ENCODE measurements at places on chromosomes 5 and 9.
A peak's percentile ranks its signal among the peaks of the same experiment; 100 is the strongest.

GRCh38 chr5:151214614-151215545, 9.0 kb downstream of the CCDC69 start:
- DNase-seq: no peak

DNA sequence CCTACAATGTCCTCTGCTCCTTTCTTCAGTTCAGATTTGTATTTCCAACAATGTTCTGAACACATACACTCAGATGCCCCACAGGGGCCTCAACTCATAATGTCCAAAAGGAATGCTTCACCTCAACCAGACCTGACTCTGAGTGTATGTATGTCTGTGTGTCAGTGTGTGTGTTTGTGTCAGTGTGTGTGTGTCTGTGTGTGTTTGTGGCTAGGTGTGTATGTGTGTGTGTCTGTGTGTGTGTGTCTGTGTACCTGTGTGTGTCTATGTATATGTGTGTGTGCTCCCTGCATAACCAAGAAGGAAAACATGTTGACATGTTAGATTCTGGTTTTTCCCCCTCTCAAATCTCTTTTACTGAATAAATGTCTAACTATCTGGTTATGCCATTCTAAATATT, 87.3 kb upstream of the PCSK1 start:
- no peak for DNase-seq

GRCh38 chr5:158755986-158756385, 343.7 kb downstream of the EBF1 start:
- DNase-seq: no peak

DNA sequence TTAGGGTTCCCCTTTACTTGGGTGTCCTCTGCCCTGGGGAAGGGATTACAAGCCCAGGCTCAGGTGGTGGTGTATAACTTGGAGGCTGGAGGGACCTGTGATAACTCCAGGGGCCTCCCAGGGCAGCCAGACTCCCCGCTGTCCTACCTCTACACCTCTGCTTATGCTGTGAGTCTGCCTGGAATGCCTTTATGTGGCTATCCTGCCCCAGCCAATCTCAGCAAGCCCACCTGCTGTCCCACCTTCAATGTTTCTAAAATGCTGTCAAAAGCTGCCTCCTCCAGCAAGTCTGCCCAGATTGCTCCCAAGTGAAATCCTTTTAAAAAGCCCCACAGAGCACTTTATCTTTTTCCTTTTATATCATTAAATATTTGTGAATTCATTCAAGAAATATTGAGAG, 39.3 kb downstream of the DAB2IP start:
- no peak for DNase-seq

- no peak for DNase-seq
These were observed 60.1 kb upstream of the TGFBR1 start for GRCh38 chr9:99044827-99045226.

DNA sequence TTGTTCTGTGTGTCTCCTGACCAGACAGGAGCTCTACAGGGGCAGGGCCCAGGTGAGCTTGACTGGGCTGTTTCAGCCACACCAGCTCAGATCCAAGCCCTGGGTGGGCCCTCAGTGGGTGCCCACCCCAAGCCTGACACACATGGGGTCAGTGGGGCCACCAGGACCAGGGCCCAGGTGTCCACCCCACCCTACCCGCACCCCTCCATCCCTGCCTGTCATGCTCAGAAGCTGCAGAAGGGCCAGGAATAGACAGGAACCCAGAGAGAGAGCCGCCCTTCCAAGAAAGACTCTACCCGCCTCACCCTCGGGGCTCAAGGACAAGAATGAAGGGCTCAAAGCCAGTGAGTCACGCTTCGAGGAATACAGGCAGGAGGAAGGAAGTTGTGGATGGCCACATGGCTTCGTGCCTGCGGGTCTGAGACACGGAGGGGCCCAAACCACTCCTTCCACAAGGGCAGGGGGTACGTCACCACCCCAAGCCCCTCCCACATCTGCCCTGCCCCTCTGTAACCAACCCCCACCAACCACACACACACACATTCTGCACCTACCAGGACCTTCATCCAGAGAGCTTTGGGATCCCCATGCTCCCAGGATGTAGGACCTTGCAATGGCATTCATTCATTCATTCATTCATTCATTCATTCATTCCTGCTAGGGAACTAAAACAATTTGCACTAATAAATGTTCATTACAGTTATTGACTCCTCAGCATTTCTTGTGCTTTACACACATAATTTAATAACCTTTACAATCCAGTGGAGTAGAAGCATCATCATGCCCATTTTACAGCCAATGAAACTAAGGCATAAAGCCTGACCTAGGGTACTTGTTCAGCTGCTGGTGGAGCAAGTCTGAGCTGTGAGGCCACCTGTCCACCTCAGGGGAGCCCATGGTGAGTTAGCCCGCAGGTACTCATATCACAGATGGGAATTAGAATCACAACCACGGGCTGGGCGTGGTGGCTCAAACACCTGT, 55.9 kb upstream of the STXBP1 start:
- no peak for DNase-seq

GRCh38 chr9:12933957-12934356, 159.1 kb downstream of the LURAP1L start:
- no peak for DNase-seq

DNA sequence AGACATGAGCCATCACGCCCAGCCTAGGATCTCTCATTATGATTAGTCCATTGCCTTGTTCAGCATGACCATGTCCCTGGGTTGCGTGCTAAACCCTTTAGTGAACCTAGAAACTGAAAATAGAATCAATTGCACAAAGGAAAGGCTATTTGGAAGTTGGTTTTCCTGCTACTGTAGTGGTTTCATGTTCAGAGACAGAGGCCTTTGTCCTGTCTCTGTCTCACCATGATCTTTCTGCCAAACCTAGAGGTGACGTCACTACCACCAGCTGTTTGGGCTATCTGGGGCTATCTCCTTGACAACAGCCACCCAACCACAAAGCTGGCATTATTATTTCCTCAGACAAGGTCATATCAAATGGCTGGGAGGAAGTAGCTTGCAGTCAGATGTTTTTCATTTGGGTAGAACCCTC, 4.0 kb upstream of the CDK5RAP2 start:
- peak; percentile 66 for DNase-seq

- DNase-seq: no peak
These were observed 45.6 kb upstream of the MYO10 start for GRCh38 chr5:16981700-16982099.

- no peak for DNase-seq
These were observed 32.1 kb upstream of the ADRB2 start for GRCh38 chr5:148794275-148794674.

DNA sequence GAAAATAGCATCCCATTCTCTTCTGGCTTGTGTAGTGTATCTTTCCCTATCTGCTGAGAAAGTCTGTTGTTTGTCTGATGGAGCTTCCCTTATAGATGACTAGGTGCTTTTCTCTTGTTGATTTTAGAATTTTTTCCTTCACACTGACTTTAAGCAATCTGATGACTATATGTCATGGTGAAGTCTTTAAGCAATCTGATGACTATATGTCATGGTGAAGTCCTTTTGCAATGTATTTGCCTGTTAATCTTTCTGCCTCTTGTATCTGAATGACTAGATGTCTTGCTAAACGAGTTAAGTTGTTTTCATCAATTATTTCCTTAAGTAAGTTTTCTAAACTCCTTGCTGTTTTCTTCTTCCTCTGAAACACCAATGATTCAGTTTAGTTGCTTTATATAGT, 80.5 kb downstream of the RNF130 start:
- DNase-seq: no peak

DNA sequence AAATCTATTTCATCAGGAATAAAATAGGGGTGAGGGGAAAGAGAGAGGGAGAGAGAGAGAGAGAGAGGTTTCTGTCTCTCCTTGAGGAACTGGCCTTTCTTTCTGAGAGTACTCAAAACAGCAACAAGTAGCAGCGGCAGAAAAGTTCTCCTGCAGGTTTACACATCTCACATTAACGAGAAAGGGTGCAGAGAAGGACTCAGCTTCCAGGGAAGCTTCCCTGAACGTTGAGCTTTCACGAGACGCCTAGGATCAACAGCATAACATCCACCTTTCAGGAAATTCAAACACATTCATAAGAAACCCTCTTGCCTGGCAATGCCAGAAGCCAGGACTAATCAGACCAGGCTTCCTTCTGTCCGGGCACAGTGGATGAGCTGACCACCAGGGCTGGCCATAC, 162.9 kb downstream of the ZDHHC21 start:
- DNase-seq: no peak

- no peak for DNase-seq
These were observed 58.0 kb downstream of the SLC22A5 start for GRCh38 chr5:132427281-132428146.

GRCh38 chr5:135253601-135254178, 145.3 kb downstream of the MACROH2A1 start:
- DNase-seq: no peak

GRCh38 chr5:152427721-152428120, 22.6 kb upstream of the NMUR2 start:
- DNase-seq: no peak

GRCh38 chr9:110942522-110942921, 95.7 kb downstream of the LPAR1 start:
- no peak for DNase-seq

GRCh38 chr9:124320062-124320973, 62.6 kb downstream of the NEK6 start:
- peak; percentile 17 for DNase-seq

GRCh38 chr5:113166852-113167366, 190.3 kb downstream of the DCP2 start:
- DNase-seq: no peak

DNA sequence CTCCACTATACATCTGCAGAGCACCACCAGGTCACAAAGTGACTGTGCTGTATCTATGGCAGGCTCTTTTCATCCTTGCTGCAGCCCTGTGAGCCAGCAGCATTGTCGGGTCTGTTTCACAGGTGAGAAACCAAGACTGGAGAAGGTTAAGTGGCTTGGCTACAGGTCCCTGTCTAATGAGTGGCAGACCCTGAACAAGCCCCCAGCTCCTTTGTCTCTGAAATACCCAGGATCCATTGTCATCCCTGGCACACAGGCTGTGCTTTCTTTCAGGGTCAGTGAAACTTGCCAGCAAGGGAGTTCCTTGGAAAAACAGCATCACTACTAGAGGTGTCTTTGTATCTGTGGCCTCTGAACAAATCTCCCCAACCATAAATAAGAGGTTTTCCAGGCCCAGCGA, 27.6 kb upstream of the CXCL14 start:
- DNase-seq: no peak

- DNase-seq: no peak
These were observed 164.4 kb upstream of the FOXD4L5 start for GRCh38 chr9:65449423-65449822.

GRCh38 chr9:34578241-34579103, 11.1 kb downstream of the CNTFR start:
- no peak for DNase-seq

- no peak for DNase-seq
These were observed 26.3 kb downstream of the MAML1 start for GRCh38 chr5:179758955-179759354.
